Neural crest cell (in vitro differentiated cells): ENCODE measurements at places on chromosomes 3 and 15. TPM values are rescaled to one million over a fixed set of nuclear protein-coding genes. Genes with fewer than 3 reads are reported as not detected.

- DNase-seq: no peak
These were observed 75.2 kb downstream of the LRIG1 start for GRCh38 chr3:66425576-66426114.

- no peak for DNase-seq
These were observed 10.9 kb downstream of the PLCD1 start for GRCh38 chr3:38018296-38019266.

DNA sequence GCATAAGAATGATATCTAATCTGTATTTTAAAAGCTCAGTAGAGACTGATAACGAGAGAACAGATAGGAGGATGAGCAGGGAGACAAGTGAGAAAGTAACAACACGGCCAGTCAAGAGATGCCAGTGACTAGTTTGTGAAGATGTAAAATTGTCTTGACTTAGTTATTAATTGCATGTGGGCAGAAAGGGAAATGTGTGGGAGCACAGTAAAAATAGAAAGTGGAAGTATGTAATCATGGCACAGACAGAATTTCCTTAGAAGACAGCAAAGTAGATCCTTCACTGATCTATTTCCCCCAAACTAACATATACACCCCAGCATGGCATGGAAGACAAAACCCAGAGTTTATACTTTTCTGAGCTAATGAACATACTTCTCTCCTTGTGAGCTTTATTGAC lies 344.5 kb downstream of the FGF12 start:
- DNase-seq: no peak

GRCh38 chr3:10743366-10744097 lies 72.5 kb upstream of the SLC6A11 start:
- no peak for DNase-seq

GAP43 gene
- 41.8 and 42.9 TPM in 2 replicates for total RNA-seq

POTEB3 gene
- total RNA-seq: not detected in 2 replicates

DNA sequence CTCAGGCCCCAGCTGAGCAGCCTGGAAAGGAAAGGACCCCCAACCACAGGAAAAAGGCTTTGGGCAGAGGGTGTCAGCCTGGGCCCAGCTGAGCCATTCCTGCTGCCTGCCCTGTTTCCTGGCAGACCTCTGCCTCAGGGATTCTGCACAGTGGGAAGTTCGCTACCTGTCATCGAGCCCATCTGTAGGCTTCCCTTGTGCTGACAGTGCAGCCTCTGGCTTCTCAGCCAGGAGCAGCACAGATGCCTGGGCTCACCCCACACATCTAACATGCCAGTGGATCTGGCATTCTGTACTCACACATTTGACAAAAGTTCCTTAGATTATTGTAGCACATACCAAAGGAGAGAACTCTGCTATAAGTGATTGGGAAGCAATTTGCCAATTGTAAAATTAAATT lies 202.2 kb downstream of the SSR3 start:
- DNase-seq: no peak

GRCh38 chr3:43870844-43871626 lies 180.3 kb downstream of the ABHD5 start:
- DNase-seq: no peak

DNA sequence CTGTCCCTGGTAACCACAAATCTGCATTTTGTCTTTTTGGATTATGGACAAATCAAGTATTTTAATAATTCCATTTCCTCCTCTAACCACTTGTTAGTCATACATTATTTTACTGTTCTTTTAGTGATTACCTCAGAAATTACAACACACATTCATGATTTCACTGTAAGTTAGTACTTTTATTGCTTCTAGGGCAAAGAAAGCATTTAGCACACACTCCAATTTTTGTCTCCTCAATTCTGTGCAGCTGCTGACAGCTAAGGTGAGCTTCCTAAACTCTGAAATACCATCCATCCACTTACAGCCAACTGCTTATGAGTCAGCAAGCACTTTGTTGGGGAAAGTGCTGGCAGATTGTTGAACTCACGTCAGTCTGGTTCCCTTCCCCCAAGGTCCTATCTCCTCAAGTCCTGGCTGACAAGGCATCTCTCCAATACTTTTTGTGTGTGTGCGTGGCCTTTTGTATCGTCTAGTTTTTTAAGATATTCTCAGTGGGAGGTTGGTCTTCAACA lies 49.4 kb upstream of the TNFAIP8L3 start:
- no peak for DNase-seq

DNA sequence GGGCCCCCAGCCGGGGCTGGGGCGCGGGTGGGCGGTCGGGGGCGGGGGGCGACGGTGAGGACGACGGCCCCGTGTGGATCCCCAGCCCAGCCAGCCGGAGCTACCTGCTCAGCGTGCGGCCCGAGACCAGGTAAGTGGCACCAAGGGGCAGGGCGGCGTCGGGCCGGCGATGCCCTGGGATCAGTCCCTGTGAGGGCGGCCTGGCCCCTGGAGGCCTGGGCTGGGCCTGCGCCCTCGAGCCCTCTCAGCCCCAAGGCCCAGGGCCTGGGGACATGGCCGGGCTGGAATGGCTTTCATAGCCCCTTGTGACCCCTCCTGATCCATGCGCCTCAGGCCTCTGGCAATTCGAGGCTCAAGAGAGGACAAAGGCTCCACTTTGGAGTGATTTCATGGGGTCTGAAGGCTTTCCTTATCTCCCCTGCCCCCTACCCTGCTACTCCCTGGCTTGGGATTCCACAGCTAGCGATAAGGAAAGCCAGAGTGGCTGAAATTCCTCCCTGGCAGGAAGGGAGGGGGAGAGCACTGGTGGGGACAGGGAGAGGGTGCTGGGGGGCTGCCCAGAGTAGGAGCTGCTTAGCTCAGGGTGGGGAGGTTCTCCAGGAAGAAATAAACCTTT lies 418 bp downstream of the ALPK3 start:
- peak; percentile 41 for DNase-seq

- no peak for DNase-seq
These were observed 53.7 kb upstream of the GYG1 start for GRCh38 chr3:148937467-148938255.

SPATA12 gene
- total RNA-seq: not detected in 2 replicates
